Mesothelial cell of epicardium (in vitro differentiated cells): ENCODE measurements at places on chromosomes 6 and 20. TPM values are rescaled to one million over a fixed set of nuclear protein-coding genes. Genes with fewer than 3 reads are reported as not detected.

Gene CLPSL2
- not detected in 3 replicates for total RNA-seq

Gene RAB44
- total RNA-seq, result 0.07 to 0.16 TPM in 2 of 3 replicates, not detected in the other

Gene ME1
- total RNA-seq, result 9.0 to 9.6 TPM (median 9.4 TPM) in 3 replicates

Gene OR2J3
- 0.07 to 0.16 TPM in 2 of 3 replicates, not detected in the other for total RNA-seq

Gene CST7
- total RNA-seq, result not detected in 3 replicates

Gene JARID2
- total RNA-seq, result 35.2 to 36.3 TPM (median 35.3 TPM) in 3 replicates

Gene LKAAEAR1
- 0.36 TPM in 1 of 3 replicates, not detected in the others for total RNA-seq

Gene OGFR
- total RNA-seq, result 56.2 to 58.4 TPM (median 56.5 TPM) in 3 replicates

Gene HS3ST5
- total RNA-seq, result 0.16 to 0.49 TPM (median 0.27 TPM) in 3 replicates

GRCh38 chr6:16592223-16592911, 168.9 kb downstream of the ATXN1 start:
- no peak for DNase-seq

DNA sequence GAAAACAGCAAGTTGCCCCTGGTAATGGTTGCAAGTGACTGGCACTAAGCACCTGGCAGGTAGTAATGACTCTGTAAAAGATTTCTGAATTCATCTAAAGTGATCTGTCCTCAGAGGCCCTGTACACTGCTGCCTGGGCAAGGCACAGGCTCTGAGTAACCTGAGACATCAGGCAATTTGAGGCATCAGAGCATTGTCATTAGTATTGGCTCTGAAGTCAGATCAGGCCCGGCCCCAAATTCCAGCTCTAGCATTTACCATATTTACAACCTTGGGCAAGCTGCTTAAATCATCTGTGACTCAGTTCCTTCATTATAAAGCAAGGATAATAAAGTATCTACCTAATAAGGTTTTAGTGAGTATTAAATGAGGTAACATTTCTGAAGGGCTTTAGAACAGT, 17.3 kb upstream of the TENT5A start:
- no peak for DNase-seq

GRCh38 chr6:3068329-3069214, at the start of gene RIPK1:
TSS of gene RIPK1 (plus strand) at chr6:3068494. CDS start at chr6:3076824, 8,330 bp downstream.
- DNase-seq, result peak; percentile 91

DNA sequence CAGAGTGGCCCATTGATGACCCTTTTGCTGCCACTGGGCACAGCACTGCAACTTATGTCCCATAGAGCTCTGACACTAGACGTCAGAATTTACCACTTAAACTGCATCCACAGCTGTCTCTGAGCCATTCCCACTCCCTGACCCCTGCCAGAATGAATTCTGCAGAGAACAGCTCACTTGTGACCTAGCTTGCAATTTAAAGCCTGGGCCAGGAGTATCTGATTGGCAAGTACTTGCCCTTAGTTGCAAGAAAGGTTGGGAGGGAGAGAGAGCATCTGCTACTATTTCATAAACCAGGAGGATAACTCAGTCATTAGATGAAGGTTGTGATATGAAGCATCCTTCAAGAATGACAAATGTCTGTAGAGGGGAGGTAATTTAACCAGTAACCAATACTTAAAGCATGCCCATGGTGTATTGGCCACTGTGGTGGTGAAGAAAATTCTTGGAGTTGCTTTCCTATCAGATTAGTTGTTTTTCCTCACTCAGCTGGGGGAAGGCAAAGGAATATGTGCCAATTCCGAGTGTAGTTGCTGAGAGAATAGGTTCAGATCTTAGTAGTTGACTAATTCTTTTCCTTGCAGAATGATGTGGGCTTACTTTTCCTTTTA, 46.5 kb downstream of the IL22RA2 start:
- no peak for DNase-seq

DNA sequence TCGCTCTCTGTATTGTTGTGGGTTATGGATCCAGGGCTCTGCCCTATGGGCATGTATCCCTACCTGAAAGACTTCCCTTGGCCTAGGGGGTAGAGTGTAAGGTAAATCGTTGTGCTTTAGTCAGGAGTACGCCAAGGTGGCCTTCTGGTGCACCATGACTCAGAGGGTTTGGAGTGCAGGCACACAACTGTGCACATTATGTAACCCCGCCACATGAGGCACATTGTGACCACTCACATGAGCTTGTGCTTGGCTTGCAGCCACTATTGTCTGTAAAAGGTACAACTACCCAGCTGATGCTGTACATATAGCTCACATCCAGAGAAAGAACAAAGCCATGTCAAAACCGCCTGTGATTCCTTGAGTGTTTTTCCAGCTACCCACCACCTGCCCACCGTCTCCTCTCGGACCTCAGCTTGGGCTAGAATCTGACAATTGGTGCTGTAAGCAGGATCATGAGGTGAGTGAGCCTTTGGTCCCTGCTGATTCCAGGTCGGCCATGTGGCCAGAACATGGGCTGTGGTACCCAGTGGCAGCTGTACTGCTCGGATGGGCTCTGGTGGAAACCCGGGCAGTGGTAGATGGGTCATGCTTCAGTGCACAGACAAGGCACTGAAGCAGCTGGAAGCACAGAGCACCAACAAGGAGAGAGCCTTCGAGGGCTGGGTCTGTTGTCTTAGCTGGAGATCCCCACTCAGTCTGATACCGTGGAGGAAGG, 33.8 kb downstream of the HDDC2 start:
- no peak for DNase-seq

DNA sequence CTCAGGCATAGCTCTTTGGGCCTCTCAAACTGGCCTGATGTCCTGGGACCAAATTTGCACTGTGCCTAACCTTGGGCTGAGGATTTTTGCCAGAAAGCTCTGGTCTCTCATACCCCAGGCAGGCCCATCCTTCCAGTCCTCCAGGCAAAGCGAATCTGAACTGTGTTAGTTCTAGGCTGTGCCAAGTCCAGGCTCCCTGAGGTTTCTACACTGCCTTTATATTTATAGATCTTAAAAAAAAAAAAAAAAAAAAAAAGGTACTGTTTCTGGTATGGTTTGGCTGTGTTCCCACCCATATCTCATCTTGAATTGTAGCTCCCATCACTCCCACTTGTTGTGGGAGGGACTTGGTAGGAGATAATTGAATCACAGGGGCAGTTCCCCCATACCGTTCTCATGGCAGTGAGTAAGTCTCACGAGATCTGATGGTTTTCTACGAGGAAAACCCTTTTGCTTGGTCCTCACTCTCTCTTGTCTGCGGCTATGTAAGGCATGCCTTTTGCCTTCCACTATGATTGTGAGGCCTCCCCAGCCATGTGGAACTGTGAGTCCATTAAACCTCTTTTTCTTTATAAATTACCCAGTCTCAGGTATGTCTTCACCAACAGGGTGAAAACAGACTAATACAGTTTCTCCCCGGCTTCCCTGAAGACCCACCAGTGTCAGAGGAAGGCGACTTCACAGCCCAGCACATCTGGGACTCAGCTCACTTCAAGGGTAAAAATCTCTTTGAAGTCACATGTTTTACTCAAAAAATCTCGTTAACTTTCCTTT, 39.0 kb upstream of the TBXT start:
- DNase-seq, result no peak

DNA sequence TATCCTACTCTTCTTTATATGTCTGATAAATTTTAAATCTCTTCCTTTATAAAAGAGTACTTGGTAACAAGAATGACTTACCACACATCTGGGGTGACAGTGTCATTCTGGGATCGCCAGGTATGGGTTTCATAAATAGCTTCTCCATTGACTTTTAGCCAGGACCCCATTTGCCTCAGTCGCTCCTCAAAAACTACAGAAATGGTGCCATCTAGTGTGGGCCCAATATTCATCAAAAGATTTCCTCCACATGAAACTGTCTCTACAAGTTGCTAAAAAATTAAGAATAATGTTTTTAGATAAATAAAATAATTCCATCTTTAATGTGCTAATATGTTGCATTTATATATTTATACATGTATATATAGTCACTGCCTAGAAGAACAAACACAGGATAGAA, 9.7 kb downstream of the FUCA2 start:
- no peak for DNase-seq

DNA sequence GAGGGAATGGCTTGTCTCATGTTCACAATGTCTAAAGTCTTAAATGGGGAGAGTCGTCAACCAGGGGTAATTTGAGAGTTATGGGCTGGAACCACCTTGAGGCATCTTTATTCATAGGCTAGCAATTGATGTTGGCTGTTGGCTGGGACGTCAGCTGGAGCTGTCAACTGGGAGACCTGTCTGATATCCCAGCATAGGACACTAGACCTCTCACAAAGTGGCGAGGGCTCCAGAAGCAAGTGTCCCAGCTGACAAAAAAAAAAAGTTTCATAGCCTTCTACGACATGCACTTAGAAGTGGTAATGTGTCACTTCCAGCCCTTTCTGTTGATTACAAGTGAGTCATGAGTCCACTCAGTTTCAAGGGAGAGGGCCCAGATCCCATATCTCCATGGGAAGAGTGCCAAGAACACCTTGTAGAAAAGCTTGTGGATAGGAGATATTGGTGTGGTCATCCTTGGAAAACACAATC, 278.0 kb downstream of the ESR1 start:
- no peak for DNase-seq

DNA sequence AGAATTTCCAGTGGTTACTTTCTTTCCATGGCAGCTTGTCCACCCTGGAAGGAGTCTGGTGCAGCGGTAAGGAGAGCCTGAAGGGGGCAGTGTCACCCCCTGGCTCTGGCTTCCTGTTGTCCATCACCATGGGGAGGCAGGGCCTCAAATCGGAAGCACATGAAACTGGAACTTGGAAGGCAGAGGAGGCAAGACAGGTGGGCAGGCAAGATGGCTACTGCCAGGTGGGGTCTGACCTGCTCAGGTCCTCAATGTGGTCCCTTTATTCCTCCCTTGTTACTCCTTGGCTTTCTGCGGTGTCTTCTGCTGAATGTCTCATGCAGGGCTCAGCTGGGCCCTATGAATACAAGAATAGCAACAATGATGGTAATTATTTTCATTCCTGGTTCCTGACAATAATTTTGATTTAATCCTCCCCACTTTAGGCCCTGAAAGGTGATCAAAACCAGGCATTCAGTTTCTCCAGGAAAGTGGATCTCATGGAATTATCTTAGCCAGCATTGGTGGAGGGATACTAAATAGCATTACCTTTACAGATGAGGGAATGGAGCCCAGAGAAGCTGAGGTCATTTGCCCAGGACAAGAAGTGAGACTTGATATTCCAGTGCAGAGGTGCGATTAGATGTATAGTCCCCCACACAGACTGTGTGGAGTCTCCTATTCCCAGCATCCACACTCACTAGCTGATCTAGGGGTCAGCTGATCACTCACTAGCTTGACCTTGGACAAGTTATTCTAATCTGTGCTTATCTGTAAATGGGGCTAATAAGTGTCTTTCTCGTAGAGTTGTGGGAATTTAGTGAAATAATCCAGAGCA, 17.6 kb upstream of the SNAI1 start:
- DNase-seq, result no peak

DNA sequence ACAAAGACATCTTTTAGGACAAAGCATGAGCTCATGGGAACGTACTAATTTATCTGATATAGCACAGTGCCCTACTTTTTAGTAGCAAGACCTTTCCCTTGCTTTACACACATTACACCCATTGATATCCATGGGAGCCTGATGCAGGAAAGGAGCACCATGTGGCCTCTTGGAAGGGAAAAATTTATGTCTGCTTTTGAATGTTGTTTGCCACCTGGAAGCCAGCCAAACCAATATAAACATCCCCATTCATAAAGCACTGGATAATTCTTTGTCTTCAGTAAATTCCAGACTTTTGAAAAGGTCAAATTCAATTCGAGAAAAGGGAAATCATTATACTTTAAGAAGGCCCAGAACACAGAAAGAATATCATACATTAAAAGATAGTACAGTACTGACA, 152.3 kb upstream of the BEND6 start:
- DNase-seq, result no peak

- DNase-seq, result peak; percentile 10
Observed at GRCh38 chr20:62725596-62726268, 17.1 kb downstream of the NTSR1 start.

DNA sequence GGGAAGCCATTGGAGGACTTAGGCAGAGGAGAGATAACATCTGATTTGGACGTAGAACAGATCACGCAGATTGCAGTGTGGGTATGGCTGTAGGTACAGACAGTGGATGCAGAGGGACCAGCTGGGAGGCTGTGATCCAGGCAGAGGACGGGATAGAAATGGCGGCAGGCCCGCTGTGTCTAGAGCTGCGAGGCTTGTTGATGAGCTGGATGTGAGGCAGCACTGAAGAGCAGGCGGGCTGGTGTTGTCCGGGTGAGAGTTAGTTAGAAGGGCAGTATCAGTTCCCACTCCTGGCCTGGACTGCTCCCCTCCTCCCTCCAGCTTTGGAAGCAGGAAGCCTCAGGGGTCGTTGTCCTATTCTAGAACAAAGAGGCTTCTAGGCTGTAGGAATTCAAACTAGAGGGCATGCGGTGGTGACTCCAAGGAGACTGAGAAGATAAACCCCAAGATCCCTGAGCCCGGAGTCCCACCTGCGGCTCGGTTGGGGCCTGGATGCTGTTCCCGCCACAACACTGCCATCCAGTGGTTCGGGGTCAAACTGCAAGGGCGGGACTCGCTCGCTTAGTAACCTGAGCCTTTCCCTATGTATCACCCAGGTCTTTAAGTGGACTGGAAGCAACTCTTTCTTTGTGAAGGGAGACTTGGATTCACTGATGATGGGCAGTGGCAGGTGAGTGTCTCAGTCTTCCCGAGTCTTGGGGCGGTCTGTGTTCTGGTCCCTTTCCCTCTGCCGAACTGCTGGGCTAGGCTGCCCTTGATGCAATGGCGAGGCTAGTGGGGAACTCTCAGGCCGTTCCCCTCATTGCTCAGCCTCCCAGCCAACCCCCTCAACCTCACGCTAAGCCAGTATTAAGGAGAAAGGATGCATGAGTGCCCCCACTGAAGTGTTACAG, 11.2 kb downstream of the TLDC2 start:
- peak; percentile 68 for DNase-seq

DNA sequence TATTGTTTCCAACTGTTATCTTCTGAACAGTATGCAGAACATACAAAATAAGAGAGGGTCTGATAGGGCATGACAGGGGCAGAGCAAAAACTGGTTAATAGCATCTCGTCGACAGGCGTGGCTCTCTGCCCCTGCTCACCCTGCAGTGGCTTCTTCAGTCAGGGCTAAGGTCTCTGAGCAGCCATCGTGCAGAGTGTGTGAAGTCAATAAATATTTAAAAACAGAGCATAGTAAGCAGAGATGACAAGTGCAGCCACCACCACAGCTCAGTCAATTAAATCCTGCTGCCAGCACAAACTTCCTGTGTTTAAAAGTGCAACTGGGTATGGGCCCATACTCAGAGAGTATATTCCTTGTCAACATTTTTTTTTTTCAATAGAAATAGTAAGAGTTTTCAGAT, 373.4 kb upstream of the AGPAT4 start:
- DNase-seq, result no peak

GRCh38 chr6:718345-718744, 25.4 kb upstream of the EXOC2 start:
- DNase-seq, result no peak

GRCh38 chr20:8161264-8162071, 29.4 kb downstream of the PLCB1 start:
- no peak for DNase-seq

- no peak for DNase-seq
Observed at GRCh38 chr6:2625581-2625980, 125.1 kb downstream of the MYLK4 start.

DNA sequence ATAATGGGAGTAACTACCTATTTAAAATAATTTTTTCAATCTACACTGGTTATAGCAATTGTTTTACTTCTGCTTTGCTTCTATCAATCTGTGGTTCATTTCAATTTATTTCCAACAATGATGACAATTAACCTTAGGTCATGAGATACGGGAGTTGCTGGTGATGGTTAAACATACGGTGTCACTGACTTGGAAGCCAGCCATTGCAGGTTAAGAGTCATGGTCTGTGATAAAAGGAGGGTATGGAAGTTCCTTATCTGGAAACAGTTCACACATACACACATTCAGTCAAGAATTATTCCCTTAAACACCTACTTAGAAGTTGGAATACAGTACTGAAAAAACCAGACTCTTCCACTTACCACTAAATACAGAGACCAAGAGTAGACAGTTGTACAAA, 180.0 kb downstream of the KIF16B start:
- no peak for DNase-seq
